ENCODE measurements at places on chromosomes 7 and 10.

- no peak for DNase-seq
These were observed 231.4 kb downstream of the BMPER start for GRCh38 chr7:34136698-34137097.

DNA sequence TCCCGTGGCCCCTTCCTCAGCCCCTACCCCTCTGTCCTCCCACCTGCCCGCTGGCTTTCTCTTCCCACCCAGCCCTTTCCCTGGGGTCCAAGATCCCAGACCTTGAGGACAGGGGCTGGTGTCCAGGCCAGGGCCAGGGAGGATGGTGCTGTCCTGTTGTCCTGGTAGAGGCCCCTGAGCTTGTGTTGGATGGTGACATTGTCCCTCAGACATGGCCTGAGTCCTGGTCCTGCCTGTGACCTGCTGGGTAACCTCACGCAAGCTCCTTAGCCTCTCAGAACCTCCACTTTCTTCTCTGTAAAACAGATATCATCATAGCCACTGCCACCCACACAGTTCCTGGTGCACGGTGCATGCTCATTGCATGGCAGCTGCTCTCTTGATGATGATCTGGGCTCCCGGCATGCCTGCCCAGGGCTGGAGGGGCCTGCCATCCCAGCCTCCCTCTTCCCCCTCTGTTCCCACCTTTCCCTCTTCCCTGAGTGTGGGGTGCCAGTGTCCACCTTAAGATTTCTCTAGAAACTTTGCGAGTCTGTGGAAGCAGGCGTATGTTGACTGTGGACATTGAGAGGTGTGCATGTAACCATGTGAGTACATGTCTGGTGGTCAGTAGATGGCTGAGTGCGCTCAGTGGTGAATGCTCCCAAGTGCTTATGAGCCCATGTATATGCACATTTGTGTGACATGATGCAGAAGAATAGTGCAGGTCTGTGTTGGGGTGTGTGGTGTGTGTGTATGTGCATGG is 60.4 kb downstream of the NEURL1 start:
- DNase-seq = no peak

DNA sequence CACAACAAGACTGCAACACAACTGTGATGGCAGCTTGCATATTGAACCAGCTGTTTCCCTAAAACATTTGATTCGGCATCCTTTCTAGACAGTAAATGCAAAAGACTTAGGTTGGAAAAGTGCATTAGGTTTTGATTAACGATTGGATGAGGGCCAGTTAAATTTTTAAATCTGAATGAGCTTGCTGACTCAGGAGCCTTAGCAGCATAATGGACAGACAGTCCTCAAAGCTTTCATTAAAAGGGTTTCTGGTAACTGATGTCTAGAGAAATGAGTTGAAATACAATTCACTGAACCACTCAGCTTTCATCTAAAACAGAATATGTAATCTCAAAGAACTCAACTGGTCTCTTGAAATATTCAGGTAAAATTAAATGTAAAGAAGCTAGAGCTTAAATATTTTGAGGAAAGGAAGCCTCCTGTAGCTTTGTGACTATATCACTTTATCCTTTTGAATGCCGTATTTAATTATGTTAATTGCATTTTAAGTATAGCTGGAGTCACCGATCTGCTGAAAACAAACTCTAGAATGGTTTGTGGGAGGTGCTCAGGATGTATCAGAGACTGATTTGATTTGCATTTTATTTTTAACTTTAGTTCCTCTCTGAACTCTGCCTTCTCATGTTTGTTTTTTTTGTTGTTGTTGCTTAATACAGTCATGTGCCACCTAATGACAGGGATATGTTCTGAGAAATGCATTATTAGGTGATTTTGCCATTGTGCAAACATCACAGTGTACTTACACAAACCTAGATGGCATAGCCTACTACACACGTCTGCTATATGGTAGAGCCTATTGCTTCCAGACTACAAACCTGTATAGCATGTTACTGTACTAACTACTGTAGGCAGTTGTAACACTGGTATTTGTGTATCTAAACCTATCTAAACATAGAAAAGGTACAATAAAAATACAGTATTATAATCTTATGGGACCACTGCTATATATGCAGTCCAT is 29.2 kb upstream of the ATRNL1 start:
- DNase-seq = no peak

DNA sequence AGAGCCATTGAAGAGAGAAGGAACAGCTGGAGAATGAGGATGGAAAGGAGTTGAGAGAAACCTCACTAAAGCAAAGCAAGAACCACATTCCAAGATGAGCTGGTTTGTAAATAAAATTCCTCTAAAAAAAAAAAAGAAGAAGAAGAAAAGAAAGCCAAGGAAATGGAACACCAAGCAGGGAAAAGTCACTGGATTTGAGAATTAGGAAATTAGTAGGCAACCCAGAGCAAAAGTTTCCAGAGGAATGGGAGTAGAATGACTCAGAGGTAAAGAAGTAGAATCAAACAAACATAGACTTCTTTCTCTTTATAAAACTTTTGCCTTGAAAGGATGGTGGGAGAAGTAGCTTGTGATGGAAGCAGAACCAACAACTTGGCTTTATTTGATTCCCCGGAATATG is 3.9 kb downstream of the CH25H start:
- no peak for DNase-seq

DNA sequence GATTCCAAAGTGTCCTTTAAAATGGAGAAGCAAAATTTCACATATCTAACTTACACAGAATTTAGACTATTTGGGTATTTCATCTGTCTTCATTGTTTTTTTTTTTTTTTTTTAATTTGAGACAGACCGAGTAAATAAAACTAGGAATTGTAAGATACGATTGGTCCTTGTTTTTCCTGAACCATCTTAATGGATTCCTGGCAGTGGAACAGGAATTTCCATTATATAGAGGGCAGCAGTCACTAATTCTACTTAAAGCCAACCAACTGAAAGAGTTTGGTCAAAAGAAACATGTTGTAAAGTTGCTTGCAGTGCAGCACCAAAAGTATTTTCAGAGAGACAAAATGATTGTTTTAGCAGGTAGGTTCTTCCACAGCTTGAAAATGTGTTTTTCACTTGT is 72.5 kb upstream of the HGF start:
- no peak for DNase-seq

Measured in hypothalamus (tissue), 51 donors.